ENCODE measurements at places on chromosomes 16 and 17. TPM values are rescaled to one million over a fixed set of nuclear protein-coding genes. Genes with fewer than 3 reads are reported as not detected.

NATD1 gene
- total RNA-seq, result 2.6 TPM

OR3A3 gene
- total RNA-seq, result not detected

TEN1 gene
- 6.5 TPM for total RNA-seq

NTHL1 gene
- total RNA-seq, result 15.2 TPM

MYOCD gene
- total RNA-seq, result 0.66 TPM

CHST6 gene
- total RNA-seq, result under 0.01 TPM

CLDN9 gene
- 4.7 TPM for total RNA-seq

TBC1D3E gene
- total RNA-seq, result not detected

GRCh38 chr17:64230791-64231408, 32.2 kb downstream of the TEX2 start:
- no peak for DNase-seq
- no peak overlapping the region for H3K4me3 ChIP-seq
- no peak overlapping the region for H3K27ac ChIP-seq
- no peaks in the 10 kb centered on the region for H3K36me3 ChIP-seq
- H3K4me1 ChIP-seq, result peaks cover 34% of the 10 kb centered on the region
- H3K27me3 ChIP-seq, result no peaks in the 10 kb centered on the region

GRCh38 chr17:32876417-32877163, at the start of gene MYO1D:
TSS of gene MYO1D (minus strand) at chr17:32877124. CDS start at chr17:32876872, 252 bp downstream.
- DNase-seq, result peak; percentile 87
- H3K36me3 ChIP-seq, result no peaks in the 10 kb centered on the region
- no peaks in the 10 kb centered on the region for H3K27me3 ChIP-seq
- H3K4me1 ChIP-seq, result peaks cover 9% of the 10 kb centered on the region
- peak within 1 kb of the TSS; percentile 85 for H3K4me3 ChIP-seq

GRCh38 chr17:39125143-39125875, 26.1 kb downstream of the PLXDC1 start:
- H3K27me3 ChIP-seq, result no peaks in the 10 kb centered on the region
- H3K4me1 ChIP-seq, result no peaks in the 10 kb centered on the region
- DNase-seq, result no peak
- H3K27ac ChIP-seq, result no peak overlapping the region
- no peaks in the 10 kb centered on the region for H3K36me3 ChIP-seq

DNA sequence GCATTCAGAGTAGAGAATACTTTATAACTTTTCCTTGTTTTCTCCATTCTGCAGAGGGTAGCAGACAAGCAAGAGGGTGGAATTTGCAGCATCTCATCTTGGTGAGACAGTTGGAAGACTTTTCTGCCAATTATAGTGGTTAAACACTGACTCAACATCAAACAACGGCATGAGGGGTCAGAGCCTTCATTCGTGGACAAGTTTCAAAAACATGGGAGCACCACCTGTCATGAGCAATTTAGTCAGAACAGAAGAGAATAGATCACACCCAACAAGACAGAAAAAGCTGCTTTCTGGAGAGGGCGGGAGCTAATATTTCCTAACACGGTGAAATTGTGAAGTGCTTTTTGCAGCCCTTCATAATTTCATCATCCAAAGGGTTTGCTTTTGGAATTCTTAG, 17.9 kb upstream of the ZNF652 start:
- H3K4me3 ChIP-seq, result no peak overlapping the region
- DNase-seq, result no peak
- no peaks in the 10 kb centered on the region for H3K27me3 ChIP-seq
- H3K27ac ChIP-seq, result no peak overlapping the region
- H3K36me3 ChIP-seq, result no peaks in the 10 kb centered on the region
- peaks cover 5% of the 10 kb centered on the region for H3K4me1 ChIP-seq

DNA sequence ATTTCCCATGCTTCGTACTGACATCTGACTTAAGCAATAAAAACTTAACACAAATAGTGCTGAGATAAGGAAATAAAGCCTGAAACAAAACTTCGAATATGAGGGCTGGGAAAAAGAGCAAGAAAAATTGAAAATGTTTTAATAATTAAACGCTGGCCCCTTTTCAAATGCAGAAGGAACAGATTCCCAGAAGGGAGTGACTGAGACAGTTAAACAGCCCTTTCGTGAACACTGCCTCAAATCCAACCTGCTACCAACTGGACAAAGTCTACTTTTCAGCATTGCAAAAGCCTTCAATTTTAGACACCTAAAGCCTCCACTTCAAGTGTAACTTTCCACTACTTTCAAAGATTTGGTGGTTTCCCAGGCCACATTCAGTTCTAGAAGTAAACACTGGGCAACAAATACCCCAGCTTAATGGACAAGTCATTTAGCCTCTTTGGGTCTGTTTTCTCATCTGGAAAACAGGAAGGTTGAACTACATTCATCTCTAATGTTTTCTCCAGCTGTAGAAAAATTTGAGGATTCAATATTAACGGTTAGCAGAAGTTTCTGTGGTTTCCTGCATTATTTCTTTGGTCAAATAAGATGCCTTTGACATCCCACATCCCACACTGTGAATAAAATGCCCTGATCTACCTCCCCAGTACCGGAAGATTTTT, 11.8 kb downstream of the RFFL start:
- no peak overlapping the region for H3K4me3 ChIP-seq
- no peak for DNase-seq

GRCh38 chr17:67990909-67991308, 5.4 kb downstream of the C17orf58 start:
- no peak overlapping the region for H3K4me3 ChIP-seq
- no peaks in the 10 kb centered on the region for H3K36me3 ChIP-seq
- no peaks in the 10 kb centered on the region for H3K27me3 ChIP-seq
- peaks cover 23% of the 10 kb centered on the region for H3K4me1 ChIP-seq
- H3K27ac ChIP-seq, result no peak overlapping the region

GRCh38 chr17:66306446-66306845, 4.0 kb downstream of the PRKCA start:
- H3K36me3 ChIP-seq, result no peaks in the 10 kb centered on the region
- no peaks in the 10 kb centered on the region for H3K27me3 ChIP-seq
- no peak overlapping the region for H3K27ac ChIP-seq
- H3K4me3 ChIP-seq, result no peak overlapping the region

DNA sequence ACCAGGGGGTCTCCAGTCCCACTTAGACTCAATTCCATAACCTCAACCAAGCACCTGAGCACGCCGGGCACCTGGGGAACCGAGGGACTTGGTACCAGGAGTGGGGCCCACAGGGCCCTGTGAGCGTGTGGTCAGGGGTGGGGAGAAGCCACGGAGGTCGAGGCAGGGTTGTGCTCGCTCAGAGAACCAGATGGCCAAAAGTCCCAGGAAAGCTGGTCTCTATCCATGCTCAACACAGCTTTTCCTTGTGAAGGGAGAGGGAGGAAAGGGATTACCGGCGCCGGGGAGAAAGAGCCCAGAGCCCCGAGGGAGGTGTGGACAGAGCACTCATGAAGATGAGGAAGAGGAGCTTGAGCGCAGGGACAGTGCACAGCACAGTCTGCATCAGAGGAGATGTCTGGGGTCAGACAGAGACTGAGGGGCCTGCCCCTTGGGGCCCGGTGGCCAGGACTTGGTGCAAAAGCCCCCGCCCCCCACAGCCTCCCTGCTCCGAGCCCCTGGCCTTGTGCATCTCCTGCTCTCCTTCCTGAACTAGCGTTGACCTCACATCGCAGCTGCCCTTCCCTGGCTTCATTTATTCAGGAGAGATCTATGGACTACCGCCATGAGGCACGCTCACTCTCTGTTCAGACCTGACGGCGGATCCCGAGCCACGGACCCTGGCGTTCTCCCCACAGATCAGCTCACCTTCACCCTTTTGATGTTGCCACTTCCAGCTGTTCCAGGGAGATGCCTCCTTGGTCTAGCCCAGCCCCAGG, 355.4 kb upstream of the TNRC6C start:
- no peaks in the 10 kb centered on the region for H3K27me3 ChIP-seq
- DNase-seq, result no peak
- H3K36me3 ChIP-seq, result no peaks in the 10 kb centered on the region

DNA sequence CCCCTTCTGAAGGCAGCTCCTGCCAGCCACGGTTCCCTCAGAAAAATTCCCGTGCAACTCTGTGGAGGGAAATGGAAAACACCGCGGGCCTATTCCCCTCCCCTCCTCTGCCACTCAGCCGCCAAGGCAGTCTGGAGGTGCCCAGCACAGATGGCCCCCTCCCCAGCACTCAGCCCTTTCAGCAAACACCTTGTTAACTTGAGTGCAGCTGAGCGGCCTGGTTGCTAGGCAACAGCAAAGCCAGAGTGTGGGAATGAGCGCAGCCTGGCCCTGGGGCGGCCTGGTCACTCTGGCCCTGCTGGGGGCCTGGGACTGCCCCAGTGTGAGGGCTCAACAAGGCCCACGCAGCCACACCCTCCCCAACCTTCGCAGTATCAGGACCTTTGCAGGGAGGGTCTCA, 32.8 kb downstream of the CACNA1G start:
- no peak overlapping the region for H3K27ac ChIP-seq
- no peak overlapping the region for H3K4me3 ChIP-seq
- peaks cover 27% of the 10 kb centered on the region for H3K4me1 ChIP-seq
- no peaks in the 10 kb centered on the region for H3K27me3 ChIP-seq

DNA sequence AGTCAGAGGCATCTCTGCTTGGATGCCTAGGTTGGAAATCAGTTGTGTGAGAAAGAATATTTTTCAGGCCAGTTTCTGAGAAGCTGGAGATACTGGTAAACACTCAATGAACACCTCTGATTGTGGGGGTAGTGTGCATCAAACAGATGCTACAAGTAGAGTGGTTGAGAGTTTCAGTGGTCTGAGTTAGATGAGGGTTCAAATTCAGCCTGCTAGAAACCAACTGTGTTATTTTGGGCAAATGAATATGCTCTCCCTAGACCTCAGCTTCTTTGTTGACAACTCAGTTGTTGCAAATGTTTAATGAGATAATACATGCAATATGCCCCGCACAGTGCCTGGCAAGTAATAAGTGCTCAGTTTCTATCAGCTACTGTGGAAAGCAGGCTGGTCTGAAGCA, 25.2 kb upstream of the MAF start:
- no peak overlapping the region for H3K27ac ChIP-seq
- H3K27me3 ChIP-seq, result no peaks in the 10 kb centered on the region
- H3K4me1 ChIP-seq, result no peaks in the 10 kb centered on the region
- no peak overlapping the region for H3K4me3 ChIP-seq

- H3K4me3 ChIP-seq, result no peak overlapping the region
- DNase-seq, result no peak
- no peaks in the 10 kb centered on the region for H3K27me3 ChIP-seq
- no peaks in the 10 kb centered on the region for H3K4me1 ChIP-seq
Observed at GRCh38 chr17:33684735-33685134, 391.6 kb upstream of the ASIC2 start.

GRCh38 chr17:30290696-30291542, 825 bp downstream of the BLMH start:
- H3K4me1 ChIP-seq, result peaks cover 11% of the 10 kb centered on the region
- H3K27me3 ChIP-seq, result no peaks in the 10 kb centered on the region

All from body of pancreas (tissue), 4 donors.